ENCODE measurements at places on chromosomes 16 and 17. TPM values are rescaled to one million over a fixed set of nuclear protein-coding genes. Genes with fewer than 3 reads are reported as not detected.

The DLX4 gene
- total RNA-seq = not detected

The NR1D1 gene
- total RNA-seq = 0.77 TPM

DNA sequence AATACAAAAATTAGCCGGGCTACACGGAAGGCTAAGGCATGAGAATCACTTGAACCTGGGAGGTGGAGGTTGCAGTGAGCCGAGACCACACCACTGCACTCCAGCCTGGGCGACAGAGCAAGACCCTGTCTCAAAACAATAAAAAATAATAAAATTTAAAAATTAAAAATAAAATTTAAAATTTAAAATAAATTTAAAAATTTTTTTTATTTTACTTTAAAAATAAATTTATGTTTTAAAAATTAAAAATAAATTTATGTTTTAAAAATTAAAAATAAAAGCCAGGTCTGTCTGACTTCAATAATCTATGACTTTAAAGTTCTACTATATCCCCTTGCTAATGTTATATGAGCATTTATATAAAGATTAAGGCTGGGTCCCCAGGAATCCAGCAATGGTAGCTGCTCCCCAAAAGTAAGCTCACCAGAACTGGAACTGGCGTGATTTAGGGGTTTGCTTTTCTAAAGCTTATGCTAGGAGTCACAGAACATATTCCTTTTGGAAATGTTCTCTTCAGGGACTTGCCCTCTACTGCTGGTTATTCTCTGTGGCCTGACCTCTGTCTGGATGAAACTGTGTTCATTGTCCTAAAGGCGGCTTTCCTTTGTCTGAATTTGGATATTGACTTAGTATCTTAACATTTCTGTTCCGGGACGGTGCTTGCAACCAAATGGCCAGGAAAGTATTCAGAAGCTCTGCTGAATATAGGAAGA is 140.2 kb upstream of the NOL11 start:
- no peak for DNase-seq

DNA sequence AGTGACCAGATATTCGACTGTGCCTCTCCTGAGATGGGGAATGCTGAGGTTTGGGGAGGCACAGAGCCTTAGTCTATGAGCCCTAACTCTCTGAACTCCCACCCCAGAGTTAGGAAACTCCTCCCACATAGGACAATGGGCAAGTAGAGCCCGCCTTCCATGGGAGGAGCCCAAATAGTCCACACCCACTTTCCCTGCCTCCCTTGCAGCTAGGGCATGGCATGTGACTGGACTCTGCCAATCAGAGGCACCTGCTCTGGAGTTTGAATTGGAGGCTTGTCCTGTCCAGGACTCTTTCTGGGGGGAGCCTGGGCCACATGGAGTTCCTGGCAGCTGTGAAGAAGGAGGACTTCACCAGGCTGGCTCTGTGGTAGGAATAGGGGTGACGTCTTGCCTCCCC is 48.4 kb downstream of the SOCS1 start:
- no peak for DNase-seq

The ZFP1 gene
- 7.7 TPM for total RNA-seq

DNA sequence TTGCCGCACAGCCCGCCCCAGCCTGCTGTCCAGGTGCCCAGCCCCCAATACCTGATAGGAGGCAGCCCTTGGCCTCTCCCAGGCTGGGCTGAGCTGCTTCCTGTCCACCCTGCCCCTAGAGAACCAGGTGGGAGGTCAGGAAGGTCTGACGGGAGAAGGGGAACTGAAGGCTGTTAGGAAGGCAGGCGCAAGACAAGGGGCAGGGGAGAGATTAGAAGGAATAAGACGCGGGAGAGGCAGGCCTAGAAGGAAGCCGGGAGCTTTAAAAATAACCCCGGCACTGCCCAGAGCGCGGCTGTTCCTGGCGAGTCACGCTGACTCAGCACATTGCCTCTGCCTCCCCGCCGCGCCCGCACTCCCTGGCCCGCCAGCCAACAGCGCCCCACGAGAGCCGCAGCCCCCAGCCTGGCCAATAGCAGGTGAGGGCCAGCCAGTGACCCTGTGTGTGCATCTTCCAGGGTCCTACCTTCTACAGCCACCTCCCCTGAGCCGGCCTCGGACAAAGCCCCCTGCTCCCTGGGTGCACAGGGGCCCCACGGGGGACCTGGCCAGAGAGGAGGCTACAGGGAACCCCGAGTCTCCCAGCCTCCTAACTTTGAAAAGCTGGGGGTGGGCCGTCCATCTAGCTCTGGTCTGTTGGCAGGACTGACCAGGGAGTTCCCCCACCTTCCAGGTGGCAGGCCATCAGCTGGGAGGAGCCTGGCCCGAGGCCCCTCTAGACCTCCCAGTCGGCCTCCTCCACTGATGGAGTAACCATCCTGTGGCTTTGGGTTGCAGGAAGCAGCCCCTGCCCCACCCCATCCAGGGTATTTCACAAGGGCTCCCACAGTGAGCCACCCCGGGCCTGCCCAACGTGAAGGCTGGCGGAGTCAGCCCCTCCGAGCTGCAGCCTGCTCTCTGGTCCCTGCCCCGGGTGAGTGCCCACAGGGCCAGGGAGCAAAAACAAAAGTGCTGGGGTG is 4.0 kb downstream of the MAFG start:
- peak; percentile 36 for DNase-seq
